GM23248 (cell line): ENCODE measurements at places on chromosomes 4 and X. TPM values are rescaled to one million over a fixed set of nuclear protein-coding genes. Genes with fewer than 3 reads are reported as not detected.

DNA sequence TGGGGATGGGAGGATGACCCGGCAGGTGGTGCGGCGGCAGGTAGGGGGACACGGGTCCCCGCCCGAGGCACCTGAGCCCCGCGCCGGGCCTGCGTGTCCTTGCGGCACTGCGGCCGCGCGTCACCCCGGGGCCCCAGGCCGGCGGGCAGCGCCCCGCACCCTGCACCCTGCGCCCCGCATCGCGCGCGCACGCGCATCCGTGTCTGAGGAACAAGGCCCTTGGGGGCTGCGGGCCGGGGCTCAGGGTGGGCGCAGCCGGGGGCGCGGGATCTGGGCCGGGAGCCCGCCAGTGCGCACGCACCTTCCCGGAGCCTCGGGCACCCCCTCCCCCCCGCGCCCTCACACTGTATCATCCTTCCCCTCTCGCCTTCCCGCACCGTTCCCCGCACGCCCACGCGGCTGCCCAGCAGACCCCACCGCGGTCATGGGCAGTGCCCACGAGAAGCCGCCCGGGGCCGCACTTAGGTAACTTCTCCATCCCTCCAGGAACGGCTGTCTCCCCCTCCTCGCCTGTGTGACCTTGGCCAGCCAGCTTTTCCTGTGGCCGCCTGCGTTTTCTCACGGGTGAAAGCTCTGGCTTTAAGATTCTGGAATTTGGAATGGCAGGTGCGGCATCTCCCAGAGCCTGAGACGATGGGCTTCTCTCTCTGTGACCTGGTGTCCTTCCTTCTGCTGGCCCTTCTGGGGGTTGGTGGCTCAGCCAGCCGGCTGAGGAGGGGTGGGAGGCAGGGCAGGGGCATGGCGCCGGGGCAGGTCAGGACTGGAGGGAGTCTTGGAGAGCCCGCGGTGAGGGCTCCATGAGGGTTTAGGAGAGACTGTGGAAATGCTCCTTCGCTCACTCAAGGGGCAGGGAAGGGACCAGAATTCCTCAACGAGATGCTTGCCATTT lies 748 bp downstream of the ATP2B3 start:
- DNase-seq: no peak

- DNase-seq: no peak
Observed at GRCh38 chrX:39974270-39974669, 123.5 kb downstream of the BCOR start.

SPANXN4 gene
- not detected in 2 replicates for total RNA-seq

DNA sequence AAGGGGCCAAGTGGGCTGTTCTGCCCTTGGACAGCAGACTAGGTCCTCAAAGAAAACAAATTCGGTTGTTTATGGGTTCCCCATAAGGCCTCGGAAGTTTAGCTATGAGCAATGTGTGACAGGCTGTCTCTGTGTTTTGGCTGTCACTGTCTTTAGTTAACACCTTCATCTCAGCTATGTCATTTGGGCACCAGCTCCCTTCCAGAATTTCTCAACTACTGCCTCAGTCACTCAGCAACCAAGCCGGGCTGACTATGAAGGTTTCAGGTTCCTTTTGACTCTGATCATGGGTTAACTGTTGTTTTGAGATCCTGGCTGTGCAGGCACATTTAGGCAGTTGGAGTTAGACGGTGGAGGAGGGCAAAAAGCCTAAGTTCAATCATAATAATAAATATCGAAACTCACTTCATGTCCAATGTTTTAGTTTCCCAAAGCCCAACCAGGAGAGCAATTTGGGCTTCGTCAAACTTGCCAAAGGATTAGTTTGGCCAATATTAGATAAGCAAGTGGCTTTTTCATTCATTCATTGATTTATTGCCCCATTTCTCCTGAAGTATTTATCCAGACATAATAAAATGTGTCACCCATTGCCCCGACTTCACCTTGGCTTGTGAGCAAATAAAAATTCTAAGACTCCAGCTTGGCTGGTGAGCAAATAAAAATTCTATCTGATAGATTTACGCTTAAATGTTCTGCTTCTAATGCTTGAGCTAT lies 9.1 kb upstream of the PAGE1 start:
- DNase-seq: no peak

DNA sequence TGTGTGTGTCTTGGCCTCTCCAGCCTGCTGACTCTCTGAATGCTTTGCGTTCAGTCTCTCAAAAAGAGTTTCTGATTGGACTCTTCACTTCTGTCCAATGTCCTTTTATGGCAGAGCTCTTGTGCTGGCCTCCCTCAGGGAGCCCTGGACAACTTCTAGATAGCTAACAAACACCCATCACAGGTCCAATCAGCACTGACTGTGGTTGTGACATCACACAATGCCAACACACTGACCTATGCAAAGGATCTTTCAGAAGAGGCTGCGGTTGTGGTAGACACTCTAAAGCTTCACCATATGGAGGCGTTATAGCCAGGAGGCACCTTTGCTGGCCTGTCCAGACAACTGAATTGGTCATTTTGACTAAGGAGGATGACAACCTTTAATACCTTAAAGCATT lies 53.8 kb upstream of the LSM6 start:
- DNase-seq: no peak

GRCh38 chr4:35539404-35540055 lies 704.8 kb downstream of the ARAP2 start:
- no peak for DNase-seq

DNA sequence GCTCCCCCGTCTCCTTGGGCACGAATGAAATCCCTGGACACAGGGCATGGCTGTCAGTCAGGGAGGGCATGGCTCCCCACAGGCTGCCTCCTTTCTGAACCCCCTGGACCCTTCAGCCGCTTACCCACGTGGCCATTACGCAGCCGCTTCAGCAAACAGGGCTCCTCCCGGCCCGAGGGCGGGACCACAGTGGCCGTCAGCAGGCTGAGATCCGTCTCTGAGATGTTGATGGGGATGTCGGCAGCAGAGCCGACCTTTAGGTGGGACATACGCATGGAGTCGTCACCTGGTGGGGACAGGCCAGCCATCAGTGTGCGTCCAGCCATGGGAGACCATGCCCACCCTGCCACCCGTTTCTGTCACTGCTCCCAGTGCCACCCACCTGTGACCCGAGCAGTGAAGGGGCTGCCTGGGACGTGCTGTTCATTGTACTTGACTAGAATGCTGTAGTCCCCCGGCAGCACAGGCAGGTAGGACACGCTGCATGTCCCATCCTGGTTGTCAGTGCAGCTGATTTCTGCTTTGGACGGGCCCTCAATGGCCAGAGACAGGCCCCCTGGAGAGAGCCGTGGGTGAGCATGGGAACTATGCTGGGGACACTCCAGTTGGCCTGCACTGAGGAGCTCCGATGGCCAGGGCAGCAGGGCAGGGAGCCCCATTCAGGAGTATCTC lies 21.1 kb downstream of the FLNA start:
- DNase-seq: no peak

GPR50 gene
- not detected in 2 replicates for total RNA-seq

DNA sequence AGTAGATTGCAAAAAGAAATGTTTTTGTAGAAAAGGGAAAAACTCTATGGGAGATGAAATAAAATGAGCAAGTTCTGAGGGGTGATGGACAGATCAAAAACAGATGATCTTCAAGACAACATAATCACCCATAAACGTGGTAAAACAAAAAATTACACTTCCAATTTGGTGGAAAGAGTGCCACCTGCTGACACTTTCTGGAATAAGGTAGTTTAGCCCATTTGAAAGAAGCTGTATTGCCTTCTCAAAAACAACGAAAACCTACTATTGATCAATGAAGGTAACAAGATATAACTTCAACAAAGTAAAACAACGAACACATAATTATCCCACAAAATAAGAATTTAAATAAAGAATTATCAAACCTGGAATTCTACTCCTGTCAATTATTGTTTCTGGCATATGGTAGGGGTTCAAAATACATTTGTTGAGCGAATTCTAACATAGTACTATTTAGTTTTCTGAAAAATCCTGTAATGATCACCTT lies 2.5 kb downstream of the COQ2 start:
- peak; percentile 63 for DNase-seq

DNA sequence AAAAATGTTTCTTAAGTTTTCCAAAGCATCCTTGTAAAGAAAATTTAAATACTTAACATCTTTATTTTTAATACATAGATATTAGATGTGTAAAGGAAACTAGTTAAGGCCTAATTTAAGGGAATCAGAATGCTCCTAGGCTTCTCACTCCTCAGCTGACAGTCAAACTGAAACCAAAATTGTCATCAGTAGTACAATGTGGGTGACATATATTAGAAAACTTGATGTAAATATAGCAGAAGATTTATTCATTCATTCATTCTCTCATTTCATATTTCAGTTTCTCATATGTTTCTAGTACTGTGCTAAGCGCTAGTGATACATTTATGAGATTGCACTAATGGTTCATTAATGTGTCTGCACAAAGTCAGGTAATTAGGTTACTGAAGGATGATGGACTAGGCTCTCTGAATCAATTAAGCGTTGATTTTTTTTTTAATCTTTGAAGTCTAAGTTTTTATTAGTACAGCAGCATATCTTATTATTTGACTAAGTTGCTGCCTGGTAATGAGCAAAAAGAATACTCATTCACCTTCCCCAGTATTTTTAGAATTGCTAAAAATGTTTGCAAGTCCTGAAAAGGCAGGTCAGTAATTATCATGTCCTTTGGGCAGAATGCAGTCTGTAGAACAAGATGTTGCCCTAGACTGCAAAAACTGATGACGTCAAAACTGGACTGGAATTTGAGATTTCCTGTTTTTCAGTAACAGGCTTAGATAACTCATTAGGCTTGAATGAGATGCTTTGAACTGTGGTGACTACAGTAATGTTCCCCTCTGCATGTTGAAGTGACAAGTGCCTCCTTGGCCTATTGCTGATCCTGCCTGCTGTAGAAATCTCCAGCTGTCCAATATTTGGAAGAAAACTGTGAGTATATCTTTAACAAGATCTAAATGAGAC lies 128.7 kb downstream of the ARHGAP24 start:
- DNase-seq: peak; percentile 7

CENPVL2 gene
- not detected in 2 replicates for total RNA-seq

DNA sequence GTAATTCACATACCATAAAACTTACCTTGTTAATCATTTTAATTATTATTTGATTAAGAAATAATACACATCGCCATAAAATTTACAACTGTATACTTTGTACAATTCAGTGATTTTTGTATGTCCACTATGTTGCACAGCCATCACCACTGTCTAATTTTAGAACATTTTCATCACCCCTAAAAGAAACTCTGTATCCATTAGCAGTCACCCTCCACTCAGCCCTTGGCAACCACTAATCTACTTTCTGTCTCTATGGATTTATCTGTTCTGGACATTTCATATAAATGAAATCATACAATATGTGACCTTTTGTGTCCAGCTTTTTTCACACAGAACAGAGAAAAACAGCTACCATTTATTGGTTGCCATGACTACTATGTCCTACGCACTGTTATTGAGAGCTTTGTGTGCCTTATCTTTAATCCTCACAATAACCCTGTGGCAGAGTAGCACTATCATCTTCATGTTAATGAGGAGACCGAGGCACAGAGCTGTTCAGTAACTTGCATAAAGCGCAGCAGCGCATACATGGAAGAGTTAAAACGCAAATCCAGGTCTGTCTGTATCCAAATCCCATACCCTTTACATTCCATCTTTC lies 64.6 kb upstream of the PAGE1 start:
- no peak for DNase-seq

TNMD gene
- total RNA-seq: not detected in 2 replicates

SMIM31 gene
- total RNA-seq: not detected in 2 replicates

SNCA gene
- total RNA-seq: not detected in 2 replicates

DNA sequence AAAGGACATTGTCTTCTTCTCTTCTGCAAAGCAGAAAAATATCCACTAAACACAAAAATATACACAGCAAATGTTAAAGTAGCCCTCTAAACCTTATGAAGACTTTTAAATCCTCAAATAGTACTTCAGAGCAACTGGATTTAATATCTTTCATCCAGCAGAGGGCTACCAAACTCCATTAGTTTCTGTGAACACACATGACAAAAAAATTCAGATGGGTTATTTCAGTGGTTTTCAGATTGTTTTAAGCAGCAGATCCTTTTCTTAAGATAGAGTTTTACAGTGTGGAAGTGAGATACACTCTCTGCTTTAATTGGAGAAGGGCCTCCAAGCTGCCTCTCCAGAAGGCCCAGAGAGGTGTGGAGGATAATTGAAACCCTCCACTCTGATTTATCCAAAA lies 56.7 kb downstream of the ANK2 start:
- DNase-seq: peak; percentile 77

RRH gene
- 0.13 TPM in 1 of 2 replicates, not detected in the other for total RNA-seq

DNA sequence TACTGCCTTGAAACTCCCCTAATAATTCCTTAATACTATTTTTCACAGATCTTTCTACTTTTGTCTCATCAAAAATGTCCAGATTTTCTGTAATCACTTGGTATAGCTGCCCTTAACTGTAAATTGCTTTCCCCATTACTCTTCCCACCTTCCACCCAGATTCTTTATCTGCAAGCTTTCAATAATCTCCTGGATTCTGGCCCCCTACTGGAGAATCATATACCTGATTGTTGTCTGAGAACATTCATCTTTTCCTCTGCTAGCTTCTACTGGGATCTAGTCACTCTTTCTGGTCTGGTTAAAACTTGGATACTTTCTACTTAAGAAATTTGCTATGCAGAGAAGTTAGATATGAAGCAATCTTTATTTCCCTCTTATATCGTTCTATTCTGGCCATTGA lies 552.6 kb downstream of the PCDH19 start:
- DNase-seq: no peak
